ENCODE measurements at places on chromosomes 4 and X. TPM values are rescaled to one million over a fixed set of nuclear protein-coding genes. Genes with fewer than 3 reads are reported as not detected.

The GRK4 gene
- 7.4 TPM for total RNA-seq

The SMIM14 gene
- 18.4 TPM for total RNA-seq

The RAB41 gene
- total RNA-seq, result not detected

The STAG2 gene
- 167 TPM for total RNA-seq

The PNCK gene
- total RNA-seq, result 0.92 TPM

The MAGEA11 gene
- 0.82 TPM for total RNA-seq

DNA sequence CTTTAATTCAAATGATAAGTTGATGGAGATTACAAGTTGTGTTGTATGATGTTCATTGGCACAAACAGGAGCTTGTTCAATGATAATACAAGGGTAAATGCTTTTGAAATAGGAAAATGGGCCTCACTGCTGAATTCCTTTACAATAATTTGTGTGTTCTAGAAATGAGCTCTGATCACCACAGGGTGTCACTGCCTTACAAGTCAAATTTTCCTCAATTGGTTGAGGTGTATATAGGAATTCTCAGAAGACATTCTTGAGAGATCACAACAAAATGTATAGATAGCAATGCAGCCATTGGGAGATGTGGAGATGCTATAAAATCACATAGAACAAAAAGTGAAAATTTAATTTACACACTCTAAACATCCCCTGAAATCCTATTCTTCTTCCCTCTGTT lies 49.6 kb downstream of the KLF8 start:
- peak; percentile 8 for DNase-seq

GRCh38 chrX:69163936-69164741 lies 1.1 kb downstream of the PJA1 start:
- DNase-seq, result peak; percentile 69

DNA sequence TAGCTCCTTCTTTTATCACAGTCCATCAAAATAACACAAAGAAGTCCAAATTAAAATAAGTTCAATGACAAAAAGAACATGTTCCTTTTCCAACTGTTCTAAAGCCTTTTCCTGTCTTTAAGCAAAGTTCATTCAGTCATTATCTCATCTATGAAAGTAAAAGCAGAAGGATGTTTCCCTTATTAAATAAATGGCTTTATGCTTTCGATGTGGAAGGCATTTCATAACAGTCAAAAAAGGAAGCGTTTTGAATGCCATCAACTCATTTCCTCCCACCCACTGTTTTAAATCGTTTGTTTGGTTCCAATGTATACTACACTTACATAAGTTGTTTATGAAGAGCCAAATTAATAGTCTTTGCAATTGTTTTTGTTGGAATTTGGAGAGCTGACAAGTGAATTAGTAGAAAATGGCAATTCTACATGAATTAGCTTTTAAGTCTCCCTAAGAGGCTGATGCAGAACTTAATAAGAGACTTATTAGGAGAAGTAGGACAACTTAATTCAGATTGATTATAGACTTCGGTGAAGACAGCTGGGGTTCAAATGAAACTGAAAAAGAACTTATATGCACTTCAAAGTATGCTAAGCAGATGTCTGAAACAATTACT lies 392.6 kb upstream of the FTHL17 start:
- DNase-seq, result no peak

GRCh38 chr4:171242831-171243230 lies 570.4 kb upstream of the GALNTL6 start:
- DNase-seq, result no peak

DNA sequence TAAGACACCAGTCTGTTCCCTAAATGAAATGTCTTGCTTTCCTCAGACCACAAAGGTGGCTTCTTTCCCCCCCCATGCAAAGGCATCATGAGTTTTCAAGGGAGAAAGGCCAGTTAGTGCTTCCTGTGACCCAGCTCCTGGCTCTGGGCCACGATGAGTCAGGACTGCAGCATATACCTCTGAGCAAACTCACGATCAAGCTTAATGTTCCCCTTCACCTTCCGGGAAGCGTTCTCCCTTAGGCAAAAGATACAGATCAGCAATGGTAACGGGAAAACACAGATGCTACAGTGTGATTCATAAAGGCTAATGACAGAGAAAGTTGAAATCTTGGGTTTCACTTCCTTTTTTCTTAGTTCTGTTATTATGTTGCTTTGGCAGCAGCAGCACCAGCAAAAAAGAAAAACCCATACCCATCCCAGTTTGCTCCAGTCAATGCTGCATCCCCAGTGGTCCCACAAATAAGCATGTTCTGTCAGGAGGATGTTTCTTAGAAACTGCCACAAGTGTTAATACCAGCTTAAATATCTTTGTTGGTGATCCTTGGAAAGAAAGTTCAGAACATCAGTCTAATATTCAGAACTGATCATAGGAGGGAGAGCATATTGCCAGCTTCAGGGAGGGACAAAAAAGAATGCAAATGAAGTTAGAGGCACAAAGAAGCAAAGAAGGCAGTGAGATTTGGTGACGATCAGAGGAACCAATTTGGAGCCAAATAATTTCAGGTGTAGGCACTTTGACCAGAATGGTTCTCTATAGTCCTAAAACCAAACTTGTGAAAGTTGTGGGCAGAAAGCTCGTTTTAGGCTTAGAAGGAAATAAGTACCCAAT lies 41.2 kb downstream of the LONRF3 start:
- DNase-seq, result peak; percentile 5

DNA sequence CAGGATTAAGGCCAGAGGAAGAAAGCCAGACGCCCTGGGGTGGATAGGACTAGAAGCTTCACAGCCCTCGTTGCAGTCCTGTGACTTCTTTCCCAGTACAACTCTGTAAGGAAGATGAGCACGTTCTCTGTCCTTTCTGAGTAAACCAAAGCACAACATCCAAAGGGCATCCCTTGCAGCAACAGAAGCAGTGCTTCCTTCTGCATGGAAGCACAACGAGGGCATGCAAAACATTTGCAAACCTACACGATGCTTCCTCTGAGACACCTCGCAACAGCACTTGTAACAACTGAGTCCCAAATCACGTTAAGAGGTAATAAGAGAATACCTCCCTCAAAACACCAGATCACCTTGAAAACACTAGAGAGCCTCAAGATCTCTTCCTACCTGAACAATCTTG lies 335.7 kb upstream of the RASGEF1B start:
- DNase-seq, result no peak

DNA sequence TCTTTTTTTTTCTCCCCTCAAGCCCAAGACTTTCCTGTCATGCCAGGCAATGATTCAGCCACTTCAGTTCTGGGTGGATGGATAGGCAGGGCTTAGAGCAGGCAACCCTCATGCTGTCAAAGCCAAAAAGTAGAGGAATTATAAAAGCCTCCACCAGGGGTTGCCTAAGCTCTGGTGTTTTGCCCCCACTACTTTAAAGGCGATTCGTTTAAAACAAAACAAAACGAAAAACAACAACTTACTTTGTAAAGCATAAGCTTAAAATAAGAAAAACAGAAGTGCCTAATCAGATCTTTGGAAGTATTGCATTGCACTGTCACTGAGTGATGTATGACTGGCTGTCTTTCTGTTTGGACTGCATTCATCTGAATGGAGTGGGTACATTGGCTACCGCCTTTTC lies 5.3 kb upstream of the IDS start:
- DNase-seq, result no peak

DNA sequence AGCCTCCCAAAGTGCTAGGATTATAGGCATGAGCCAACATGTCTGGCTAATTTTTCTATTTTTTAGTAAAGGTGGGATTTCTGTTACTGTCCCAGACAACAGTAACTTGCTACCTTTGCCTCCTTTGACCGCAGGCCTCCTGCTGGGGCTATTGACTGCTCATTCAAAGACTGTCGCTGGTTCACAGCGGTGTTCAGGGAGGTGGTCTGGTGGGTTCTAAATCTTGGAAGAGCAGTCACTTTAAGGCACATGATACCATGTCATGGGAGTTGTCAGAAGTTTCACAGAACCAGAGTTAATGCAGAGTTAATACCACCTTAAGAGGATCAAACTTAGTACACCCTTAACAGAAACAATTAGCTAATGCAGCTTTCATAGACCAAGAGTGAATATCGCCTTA lies 3.8 kb downstream of the ASMT start:
- no peak for DNase-seq

- DNase-seq, result no peak
Observed at GRCh38 chrX:26672571-26672970, 456.6 kb downstream of the MAGEB5 start.

GRCh38 chr4:147829401-147830101 lies 97.7 kb downstream of the ARHGAP10 start:
- peak; percentile 80 for DNase-seq

- DNase-seq, result no peak
Observed at GRCh38 chr4:41546638-41547037, 8.7 kb downstream of the LIMCH1 start.

DNA sequence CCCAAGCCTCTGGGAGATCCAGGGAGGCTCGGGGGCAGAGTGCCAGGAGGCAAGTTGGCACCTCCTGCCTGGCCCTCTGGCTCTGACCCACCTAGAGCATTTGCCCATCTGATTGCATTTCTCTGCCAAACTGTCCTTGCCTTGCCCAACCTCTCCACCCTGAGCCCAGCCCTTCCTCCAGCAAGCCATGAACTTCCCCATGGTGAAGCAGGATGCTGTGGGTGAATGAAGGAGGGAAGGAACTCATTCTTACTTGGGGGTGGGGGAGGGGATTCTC lies 9.3 kb upstream of the CNGA2 start:
- DNase-seq, result no peak

DNA sequence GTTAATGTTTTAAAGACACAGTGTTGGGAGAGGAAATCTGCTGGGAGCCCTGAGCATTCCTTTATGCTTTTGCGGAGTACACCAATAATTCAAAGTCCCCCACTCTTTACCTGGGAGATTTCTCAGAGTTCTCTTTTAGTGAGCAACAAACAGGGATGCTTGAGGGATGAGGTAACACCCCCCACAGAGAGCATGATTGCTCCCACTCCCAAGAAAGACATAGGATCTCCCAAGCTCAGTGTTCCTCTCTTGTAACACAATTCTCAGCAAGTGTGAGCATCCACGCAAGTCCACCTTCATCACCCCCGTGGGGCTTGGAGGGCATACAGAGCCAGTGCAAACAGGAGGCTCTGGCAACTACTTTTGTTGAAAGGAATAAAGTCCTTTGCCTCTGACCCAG lies 36.1 kb downstream of the GSPT2 start:
- DNase-seq, result no peak

Measured in tongue (tissue), 3 donors.